ENCODE measurements at places on chromosomes 7 and 10. TPM values are rescaled to one million over a fixed set of nuclear protein-coding genes. Genes with fewer than 3 reads are reported as not detected.

AKR1C1 gene
- 29.1 TPM for total RNA-seq

NME8 gene
- not detected for total RNA-seq

CRHR2 gene
- total RNA-seq, result 1.6 TPM

ZNF727 gene
- 1.6 TPM for total RNA-seq

C10orf88 gene
- total RNA-seq, result 20.3 TPM

C1GALT1 gene
- total RNA-seq, result 27.7 TPM

GATA3 gene
- total RNA-seq, result 0.69 TPM

GNG11 gene
- 6.5 TPM for total RNA-seq

LOXL4 gene
- 0.46 TPM for total RNA-seq

HMX2 gene
- 0.92 TPM for total RNA-seq

PAX4 gene
- not detected for total RNA-seq

CTAGE8 gene
- total RNA-seq, result not detected

LMBR1 gene
- total RNA-seq, result 209 TPM

HOXA3 gene
- total RNA-seq, result not detected

All from diencephalon (tissue), 1 donor.